ENCODE measurements at places on chromosomes 2 and 18.

DNA sequence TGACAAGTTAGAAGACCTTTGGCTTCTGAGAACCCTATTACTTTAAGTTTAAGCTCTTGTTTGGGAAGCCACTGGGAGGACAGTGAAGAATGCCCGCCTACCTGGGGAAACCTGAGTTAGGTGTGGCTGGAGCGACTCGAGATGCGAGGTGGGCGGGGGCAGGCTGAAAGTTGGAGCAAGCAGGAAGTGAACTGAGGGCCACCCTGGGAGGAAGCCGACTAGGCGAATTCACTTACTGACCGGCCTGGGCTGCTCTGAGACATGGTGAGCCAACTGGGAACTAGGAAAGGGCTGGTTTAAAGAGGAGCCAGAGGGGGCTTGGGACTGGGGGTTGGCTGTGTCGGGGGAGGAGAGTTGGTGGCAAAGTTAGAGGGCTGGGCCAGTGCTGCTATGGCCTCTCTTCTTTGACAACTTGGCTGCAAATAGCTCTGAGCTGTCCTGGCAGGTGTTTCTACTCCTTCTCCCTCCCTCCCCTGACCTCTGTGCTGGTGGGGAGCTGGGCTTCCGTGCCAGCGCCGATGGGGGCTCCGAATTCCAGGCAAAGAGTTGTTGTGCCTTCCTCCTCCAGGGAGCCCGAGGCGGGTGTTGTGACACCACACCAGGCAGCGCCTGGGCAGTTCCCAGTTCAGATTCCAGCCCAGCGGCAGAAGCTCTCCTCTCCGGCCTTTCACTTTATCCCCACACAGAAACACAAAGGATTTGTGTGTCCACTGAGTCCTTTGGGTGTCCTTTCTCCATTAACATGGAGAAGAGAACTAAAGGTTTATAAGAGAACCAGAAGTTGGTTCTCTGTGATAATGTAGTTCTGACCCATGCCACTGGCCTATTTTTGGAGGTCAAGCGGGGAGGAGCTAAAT lies at the start of gene VAMP8:
VAMP8 (plus strand) TSS at position 201 of the 857 bp plus-strand sequence; CDS start at position 262, 61 bp downstream.
- peak; percentile 64 for DNase-seq

GRCh38 chr2:15634846-15635490 lies 43.3 kb downstream of the DDX1 start:
- DNase-seq: no peak

DNA sequence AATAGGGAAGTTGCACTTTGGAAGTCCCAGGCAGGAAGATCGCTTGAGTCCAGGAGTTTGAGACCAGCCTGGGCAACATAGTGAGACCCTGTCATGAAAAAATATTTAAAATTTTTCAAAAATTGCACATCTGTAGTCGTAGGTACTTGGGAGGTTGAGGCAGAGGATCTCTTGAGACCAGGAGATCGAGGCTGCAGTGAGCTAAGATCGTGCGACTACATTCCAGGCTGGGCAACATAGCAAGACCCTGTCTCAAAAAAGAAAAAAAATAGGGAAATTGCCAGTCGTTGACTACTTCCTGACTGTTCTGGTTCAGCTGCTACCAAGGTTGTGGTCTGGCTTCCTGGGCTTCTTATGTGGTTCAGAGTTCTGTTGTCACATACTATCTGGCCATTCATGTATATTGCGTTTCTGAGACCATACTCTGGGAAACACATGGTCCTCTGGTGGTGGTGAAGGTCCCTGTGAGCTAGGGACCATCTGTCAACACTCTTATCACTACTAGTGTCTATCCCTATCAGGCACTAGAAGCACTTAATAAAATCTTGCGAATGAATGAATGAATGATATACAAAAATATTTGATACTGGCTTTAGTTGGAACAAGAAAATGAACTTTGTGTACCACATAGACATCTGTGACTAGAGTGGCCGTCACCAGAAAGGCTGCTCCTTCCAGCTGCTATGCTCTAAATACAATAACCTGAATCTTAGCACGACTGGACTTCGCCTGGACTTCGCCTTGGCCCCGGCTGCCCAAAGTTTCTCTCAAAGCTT lies 861 bp upstream of the KLHL23 start:
- DNase-seq: no peak

- no peak for DNase-seq
These were observed 546.1 kb upstream of the SALL3 start for GRCh38 chr18:78433562-78433961.

DNA sequence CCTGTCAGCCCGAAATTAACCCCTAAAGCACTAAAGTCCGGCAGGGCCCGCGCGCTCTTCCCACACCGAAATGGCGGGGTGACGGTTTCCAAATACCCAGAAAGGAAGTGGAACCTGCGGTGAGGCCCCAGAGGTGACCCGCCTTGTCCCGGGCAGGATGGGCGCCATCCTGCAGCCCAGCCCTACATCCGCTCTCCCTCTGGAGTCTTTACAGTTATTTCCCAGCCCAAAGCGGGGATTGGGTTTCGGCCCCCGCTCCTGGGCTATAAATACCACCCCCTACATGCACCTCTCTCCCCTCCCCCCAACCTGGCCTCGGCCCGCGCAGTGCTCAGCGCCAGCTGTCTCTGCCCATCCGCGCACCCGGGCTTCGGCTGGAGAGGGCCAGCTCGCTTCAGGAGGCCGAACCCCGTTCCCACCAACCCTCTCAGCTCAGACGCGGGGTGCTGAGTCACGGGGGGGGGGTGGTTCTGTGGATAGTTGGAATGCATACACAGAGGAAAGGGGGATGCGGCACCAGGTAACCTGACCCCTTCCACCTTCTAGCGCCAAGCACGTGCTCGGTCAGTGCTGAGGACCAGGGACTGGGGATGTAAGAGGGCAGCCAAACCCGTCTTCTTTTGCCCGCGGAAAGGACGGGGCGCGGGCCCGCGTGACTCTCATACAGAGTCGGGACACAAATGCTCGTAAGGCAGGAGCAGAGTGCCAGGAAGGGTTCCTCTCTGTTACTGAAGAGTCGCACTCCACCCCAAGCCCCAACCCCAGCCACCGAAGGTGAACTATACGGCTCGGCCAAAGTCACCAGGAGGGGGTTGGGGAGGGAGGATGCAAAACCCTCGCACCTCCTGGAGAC lies at the start of gene TUBA4B:
TUBA4B (plus strand) TSS at position 344 of the 853 bp plus-strand sequence; CDS start at position 509, 165 bp downstream.
- DNase-seq: peak; percentile 23

DNA sequence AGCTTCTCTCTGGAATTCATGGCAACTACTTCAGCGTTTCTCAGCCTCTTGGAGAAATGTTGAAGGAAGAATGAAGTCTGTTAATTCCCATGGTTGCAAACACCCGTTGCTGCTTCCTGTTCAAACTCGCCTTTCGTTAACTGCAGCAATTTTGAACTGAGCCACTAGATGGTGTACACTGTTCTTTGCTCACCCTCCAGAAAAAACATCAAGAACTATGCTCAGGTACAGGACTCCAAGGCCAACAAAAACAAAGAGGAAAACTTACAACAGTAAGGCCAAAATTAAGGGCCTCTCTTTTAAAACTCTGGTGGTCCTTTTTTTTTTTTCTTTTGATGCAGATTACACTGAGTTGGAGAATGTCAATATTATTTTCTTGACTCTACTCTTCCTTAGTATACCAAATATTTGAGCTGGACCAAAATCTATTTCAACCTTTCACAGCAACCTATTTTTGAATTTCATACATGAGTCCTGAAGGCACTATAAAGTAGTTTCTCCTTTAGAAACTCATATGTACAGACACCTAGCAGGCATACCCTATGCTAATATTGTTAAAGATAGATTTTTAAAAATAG lies 58.2 kb downstream of the KLHL14 start:
- DNase-seq: peak; percentile 74

DNA sequence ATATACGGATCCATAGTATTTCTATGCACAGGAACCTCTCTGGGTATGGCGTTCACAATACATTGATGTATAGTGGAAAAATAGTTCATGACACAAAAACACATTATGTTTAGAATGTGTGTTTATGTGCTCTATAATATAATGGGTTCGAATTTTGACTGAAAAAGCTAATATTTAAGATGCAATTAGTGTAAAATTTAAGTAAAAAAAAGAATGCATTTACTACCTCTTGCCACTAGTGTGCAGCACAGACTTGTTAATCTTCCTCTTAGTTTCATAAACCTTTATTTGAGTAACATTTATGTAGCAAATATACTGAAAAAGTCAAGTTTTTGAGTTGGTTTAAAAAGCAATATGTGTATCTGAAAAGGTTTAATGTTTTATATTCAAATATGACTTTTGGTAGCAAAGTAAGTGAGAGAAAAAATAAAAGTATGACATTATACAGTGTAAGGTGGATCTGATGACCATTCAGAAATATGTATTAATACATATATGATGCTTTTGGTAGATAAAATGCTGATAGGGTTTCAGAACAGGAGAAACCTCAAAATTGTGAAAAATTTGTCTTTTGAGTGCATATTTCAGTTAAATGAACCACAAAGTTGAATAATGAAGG lies 49.4 kb downstream of the CCDC102B start:
- peak; percentile 29 for DNase-seq

GRCh38 chr2:216486708-216487107 lies 11.9 kb upstream of the RPL37A start:
- no peak for DNase-seq

GRCh38 chr2:28390746-28391563 lies 1.7 kb upstream of the FOSL2 start:
- DNase-seq: peak; percentile 57

GRCh38 chr18:40739029-40739428 lies 1216.0 kb upstream of the PIK3C3 start:
- no peak for DNase-seq

GRCh38 chr2:144213797-144214196 lies 306.1 kb downstream of the ZEB2 start:
- no peak for DNase-seq

GRCh38 chr2:69693059-69693774 lies 48.7 kb upstream of the ANXA4 start:
- DNase-seq: no peak

- DNase-seq: no peak
These were observed 16.9 kb upstream of the ACKR3 start for GRCh38 chr2:236552581-236553363.

DNA sequence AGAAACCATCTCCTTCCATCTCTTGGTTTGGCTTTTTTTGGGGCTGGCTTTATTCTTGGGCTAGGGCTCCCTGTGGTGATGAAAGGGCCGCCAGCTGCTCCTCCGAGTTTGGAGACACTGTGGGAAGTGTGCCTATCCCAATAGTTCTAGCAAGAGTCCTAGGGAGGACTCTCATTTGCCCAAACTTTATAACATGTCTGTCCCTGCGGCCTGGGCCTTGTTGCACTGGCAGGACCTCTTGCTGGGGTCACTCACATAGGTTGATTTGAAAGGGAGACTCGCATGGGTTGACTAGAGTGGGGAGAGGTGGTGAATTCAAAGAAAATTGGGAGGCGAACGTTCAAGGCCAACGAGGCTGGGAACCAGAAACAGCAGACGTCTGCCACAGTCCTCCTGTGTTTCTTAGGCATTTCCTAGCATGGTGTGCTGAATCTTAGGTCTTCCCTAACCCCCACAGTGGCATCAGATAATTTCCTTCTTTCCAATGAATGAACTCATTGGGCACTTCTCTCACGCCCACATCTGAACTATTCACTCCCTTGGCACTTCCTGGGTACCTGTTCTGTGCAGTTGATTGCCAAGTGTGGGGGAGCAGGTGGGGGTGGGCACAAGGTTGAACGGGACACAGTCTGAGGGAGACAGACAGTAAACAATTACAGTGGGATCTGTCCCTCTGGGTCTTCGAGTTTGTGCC lies 26.8 kb downstream of the NIFK start:
- DNase-seq: no peak

DNA sequence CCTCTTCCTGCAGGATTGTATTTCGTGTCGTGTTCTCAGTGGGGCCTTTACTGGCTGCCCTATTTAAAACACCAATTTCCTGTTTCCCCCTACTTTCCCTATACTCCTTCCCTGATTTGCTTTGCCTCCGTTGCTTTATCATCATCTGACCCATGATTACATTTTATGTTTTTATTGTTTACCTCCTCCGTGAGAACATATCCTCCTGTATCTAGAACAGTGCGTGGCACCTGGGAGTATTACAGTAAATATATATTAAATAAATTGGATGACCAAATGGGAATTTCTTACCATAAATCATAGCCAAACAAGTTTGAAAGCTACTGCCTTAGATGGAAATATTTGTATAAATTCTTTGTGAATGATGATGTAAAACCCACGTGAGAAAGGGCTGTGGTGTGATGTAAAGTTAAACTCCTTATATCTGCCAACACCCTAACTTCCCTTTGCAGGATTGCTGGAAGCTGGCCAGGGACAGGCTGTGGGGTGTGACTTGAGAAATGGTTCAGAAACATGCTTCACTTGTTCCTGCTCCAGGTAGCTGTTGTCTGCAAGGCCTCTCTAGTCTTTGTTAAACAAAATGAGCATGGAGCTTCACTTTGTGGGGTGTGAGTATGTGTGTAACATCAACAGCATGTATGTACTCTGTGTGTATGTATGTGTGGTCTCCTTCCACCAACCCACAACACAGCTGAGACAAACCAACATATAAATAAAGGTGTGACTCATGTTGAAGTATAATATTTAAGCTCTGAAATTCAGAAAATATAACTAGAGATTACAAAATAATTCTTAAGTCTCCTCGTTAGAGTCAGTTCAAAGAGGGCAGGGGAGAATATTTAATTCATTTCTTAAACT lies 40.3 kb downstream of the LHCGR start:
- DNase-seq: peak; percentile 80

DNA sequence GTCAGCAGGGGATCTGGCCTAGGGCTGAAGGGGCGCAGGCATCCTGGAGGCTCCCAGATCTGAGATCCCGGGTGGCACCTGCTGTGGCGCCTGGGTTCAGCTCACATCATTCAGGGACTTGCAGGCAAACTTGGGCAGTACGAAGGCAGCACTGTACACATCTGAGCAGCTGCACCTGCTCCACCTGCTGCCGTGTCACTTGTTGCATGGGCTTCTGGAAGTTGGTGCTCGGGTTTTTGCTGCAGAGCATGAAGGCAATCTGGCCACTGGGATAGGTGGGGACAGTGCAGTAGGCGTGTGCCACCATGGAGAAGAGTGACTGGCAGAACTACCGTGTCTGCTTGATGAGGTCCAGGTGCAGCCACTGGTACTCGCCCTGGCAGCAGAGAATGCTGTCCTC lies 48.6 kb downstream of the UGGT1 start:
- no peak for DNase-seq

GRCh38 chr2:98799375-98800329 lies 68.7 kb upstream of the MGAT4A start:
- DNase-seq: no peak

- no peak for DNase-seq
These were observed 21.1 kb downstream of the PER2 start for GRCh38 chr2:238267341-238267710.

DNA sequence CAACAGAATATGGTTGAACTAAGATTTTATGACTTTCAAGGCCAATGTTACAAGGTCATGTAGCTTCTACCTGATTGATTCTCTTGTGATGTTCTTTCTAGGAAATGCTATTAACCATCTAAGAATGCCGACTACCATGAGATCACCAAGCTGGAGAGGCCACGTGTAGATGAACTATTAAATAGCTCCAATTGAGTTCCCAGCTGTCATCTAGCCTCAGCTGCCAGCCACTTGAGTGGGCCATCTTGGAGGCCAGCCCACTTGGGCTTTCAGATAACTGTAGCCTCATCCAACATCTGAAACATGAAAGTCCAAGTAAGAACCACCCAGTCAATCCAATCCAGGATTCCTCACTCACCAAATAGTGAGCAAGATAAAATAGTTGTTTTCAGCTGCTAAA lies 376.9 kb upstream of the TMEFF2 start:
- no peak for DNase-seq
